Stimulated activated CD4-positive, alpha-beta T cell treated with anti-CD3 and anti-CD28 coated beads, Interleukin-1b, Interleukin-23, amount 100 ng/mL, for 1 hour (primary cell): ENCODE measurements at places on chromosomes 16 and 17.

- no peak for DNase-seq
Measured at GRCh38 chr16:81708266-81709015, 70.7 kb upstream of the PLCG2 start.

- no peak for DNase-seq
Measured at GRCh38 chr16:9331503-9331902, 240.1 kb downstream of the HAPSTR1 start.

DNA sequence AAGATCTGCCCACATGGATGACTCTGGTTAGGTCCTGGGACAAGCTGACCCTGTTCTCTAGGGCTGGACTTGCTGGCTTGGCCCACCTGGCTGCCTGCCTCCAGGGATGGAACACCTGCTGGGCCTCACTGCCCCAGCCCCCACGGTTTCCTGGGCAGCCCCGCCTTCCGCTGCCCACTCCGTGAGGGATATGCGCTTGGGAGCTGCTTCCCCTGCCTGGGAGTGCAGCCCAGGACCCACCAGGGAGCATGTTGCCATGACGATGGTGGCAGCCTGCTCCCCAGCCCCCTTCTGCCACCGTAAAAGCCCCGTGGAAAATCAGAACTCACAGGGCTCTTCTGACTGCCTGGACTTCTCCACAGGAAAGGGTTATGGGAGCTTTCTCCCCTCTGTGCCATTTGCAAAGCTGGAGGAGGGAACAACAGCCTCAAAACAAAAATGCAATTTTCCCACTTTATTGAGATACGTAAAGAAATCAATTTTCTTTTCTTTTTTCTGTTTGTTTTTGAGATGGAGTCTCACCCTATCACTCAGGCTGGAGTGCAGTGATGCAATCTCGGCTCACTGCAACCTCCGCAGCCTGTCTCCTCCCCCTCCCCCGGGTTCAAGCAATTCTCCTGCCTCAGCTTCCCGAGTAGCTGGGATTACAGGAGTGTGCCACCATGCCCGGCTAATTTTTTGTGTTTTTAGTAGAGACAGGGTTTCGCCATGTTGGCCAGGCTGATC, 18.0 kb upstream of the GAS7 start:
- no peak for DNase-seq

DNA sequence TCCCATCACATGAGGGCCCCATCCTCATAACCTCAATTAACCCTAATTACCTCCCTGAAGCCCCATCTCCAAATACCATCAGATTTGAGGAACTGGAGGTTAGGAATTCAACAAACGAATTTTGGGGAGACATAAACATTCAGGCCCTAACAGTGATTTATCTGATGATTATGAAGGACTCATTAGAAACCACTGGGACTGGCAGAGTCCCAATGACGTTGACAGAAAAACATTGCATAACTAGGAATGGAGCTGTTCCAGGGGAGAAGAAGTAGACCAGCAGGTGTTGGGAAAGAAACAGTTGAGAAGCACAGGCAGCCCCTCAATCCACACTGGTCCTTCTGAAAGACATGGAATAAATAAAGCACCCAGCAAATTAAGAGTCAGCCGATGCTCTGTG, 282.0 kb downstream of the MAP2K4 start:
- no peak for DNase-seq

- no peak for DNase-seq
Measured at GRCh38 chr17:20114466-20114865, 105.3 kb downstream of the SPECC1 start.

- no peak for DNase-seq
Measured at GRCh38 chr16:48597563-48598387, 12.2 kb downstream of the N4BP1 start.

- no peak for DNase-seq
Measured at GRCh38 chr16:1444730-1445517, 568 bp upstream of the CCDC154 start.

- DNase-seq, result no peak
Measured at GRCh38 chr17:57861000-57861789, 11.4 kb upstream of the MRPS23 start.

- DNase-seq, result no peak
Measured at GRCh38 chr16:69309316-69309715, 1.8 kb upstream of the VPS4A start.

DNA sequence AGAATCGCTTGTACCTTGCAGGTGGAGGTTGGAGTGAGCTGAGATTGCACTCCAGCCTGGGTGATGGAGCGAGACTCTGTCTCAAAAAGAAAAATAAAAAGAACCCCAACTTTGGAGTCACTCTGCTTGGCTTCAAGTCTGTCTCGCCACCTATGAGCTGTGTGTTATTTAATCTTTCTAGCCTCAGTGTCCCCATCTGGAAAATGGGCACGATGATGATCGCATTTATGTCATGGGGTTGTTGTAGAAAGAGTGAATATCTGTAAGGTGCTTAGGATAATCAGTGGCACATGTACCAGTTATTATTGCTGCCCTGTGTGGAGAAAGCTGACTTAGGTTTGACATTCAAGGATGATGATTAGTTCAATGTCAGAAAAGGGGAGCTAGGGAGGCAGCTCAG, 319.4 kb downstream of the XYLT1 start:
- DNase-seq, result no peak

DNA sequence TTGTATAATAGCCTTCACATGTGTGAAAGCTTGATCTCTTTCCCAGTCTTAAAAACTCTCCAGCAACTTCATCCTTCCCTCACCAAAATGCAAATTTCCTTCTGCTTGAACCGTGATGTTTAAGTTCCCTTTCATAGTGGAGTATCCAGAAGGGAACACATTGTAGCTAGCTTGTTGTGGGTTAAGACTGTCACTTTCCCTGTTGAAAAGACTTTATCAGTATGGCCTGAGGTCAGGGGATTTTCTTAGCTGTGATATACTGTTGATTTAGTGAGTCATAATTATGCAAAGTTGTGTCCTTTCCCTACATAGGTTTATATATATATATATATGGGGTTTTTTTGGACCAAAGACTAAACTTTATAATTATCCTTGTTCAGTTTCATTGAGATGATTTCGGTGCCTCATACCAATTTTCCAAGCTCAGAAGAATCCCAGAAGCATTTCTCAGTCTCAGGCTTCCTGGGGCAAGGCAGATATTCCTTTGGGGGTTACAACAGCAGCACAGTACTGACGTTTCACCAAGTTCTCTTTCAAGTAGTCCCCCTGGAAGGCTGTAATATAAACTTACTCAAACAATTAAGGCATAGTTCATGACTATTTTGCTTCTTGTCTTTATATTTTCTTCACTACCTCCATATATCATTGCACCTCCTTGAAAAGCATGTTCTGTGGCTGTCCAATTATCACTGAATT, 35.7 kb downstream of the ESRP2 start:
- DNase-seq, result no peak

- no peak for DNase-seq
Measured at GRCh38 chr17:59858932-59859331, 33.8 kb downstream of the TUBD1 start.

DNA sequence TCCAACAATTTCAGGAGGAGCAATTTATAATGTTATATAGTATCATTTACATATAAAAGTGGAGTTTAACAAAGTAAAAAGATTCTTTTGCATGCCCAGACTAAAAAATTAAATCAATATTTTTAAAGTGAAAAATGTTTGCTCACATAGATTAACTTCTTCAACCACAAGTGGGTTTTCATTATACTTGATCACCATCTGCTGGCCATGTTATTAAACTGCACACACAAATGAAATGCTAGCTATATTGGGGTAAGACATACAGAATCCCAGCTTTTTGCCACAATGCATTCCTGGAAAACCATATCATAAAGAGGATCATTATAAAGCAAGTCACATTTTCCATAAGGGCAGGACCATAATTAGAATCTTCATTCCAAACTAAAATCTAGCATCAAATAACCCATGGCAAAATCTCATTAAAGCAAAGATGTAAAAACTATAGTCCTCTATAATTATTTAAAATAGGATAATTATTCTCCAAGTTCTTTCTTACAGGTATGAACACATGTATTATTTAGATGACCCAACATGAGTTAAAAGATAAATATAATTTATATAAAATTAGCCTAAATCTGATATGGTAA, 26.3 kb downstream of the CEP112 start:
- no peak for DNase-seq

DNA sequence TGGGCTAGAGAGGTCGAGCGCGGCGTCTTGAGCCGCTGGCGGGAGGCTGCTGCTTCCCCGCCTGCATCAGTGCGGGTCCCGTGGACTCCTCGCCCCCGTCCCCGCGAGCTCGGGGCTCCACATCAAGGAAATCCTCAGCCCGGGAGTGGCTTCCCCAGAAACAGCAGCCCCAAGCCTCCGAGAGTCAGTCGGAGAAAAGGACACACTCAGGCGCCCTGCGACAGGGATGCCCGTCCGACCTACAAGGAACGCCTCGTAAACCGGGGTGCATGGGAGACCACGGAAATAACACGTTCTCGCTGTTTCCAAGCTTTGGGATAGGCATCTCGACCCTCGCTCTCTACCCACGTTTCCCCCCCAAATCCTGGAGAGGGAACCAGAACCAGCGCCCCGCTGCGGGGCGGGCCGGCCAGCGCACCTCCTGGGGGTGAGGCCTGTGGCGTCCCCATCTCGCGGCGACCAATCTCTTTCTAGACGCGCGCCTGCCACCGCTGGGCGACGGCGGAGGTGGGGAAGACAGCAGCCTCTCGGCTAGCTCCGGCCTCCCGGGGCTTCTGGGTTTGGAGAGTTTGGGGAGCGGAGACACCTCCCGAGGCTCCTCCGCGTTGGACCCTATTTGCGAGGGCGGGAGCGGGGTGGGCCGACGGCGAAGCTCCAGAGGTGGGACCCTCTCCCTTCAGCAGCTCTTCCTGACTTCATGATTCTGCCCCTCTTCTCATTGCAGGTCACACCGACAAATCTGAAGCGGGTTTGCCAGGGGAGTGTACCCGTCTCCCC, 759 bp upstream of the TP53I13 start:
- no peak for DNase-seq

GRCh38 chr17:78645421-78646295, 68.5 kb upstream of the DNAH17 start:
- peak; percentile 24 for DNase-seq

DNA sequence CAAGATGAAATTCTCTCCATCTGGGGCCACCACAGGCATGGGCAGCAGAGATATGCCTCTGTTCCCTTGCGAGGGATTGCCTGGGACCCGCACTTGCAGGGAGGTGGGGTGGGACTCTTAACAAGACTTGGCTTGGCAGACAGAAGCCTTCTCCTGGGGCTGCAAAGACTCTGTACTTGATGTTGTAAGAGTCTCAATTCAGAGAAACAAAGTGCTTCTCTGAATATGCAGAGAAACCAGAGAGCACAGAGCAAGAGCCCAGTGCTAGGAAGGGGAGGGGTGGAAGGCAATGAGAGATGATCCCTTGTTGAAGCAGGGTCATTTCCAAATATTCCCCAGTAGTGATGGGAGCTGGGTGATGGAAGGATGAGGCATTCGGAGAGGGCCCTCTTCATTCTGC, 2.2 kb downstream of the MMP28 start:
- DNase-seq, result no peak

- no peak for DNase-seq
Measured at GRCh38 chr16:4062212-4062802, 53.9 kb downstream of the ADCY9 start.

DNA sequence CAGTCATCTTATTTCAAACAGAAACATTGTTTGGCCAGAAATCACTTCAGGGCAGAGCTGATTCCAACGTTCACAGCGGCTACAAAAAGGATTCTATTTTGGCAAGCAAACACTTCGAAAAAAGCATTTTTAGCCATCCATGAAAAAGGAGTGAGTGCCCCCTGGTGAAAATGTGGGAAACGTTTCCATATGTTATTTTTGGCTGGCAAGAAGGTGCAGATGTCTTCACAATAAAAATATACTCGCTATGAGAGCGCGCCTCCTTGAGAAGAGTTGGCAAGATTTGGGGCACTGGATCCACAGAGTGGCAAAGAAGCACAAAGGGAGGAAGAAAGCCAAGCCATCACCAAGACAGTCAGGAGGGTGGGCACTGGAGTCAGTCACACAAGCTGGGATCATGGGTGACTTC, 191.1 kb downstream of the CHD9NB start:
- DNase-seq, result no peak

GRCh38 chr17:27226611-27227230, 67.2 kb upstream of the WSB1 start:
- no peak for DNase-seq

DNA sequence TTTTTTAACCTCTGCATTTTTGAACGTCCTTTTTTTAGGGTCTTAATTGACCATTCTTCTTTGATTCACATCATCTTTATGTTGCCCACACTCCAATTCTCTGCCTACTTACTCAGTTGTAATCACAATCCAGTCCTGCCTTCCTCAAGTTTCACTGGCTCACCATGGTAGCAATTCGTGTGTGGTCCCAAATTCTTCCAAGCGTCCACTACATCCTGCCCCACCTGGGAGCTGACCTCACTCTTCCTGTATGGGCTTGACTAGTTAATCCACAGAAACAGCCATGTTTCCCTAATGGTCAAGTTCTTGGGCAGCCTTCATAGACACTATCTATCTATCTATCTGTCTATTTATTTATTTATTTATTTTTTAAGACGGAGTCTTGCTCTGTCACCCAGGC, 7.1 kb downstream of the TLCD2 start:
- no peak for DNase-seq

DNA sequence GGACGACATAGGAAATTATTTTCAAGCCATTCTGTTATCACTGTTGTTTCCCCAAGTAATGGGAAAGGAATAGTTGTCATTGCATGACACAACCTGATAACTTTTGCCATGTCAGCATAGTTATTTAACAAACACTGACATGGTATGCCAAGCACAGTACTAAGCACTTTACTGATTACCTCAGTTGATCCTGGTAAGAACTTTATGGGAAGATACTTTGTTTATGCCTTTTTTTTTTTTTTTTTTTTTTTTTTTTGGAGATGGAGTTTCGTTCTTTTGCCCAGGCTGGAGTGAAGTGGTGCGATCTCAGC, 15.7 kb upstream of the PNPO start:
- no peak for DNase-seq

DNA sequence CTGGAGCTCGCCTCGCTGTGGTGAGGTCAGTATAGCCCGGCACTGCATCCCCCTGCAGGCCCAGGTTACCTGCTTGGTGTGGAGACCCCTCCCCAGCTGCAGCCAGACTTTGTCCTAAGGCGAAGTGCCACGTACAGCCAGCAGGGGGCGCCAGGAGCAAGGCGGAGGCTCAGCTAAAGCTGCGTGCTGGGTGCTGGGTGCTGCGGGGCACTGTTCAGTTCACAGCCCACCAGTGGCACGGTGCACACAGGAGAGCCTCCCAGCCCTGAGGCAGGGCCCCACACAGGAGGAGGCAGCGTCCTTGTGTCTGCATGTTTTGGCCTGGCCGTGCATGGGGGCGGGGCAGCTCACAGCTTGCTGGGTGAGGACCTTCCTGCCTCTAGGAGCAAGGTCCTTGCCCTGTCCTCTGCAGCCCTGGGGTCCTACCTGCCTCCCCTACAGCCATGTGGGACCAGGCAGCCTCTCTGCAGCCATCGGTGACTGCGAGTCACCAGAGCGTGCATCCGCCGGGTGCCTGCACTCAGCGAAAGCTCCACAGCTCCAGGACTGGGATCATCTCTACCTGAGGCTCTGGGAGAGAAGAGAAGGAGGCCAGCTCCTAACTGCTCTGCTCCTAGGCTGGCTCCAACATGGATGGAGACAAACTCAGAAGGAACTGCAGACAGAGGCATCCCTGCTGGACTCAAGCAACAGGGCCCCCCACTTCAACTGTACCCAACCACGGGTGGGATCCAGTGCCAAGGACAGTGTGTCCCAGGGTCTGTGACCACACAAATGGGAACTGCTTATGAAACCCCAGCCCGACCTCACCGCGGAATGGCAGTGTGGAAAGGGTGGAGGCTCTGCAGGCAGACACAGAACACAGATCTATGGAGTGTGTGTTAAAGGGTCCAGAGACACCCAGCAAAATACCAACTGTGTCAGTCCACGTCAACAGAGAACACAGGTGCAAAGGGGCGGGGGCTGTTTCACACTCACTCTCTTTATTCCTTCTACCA, 19.0 kb downstream of the SLC7A5 start:
- peak; percentile 51 for DNase-seq
